SW480 (cell line): ENCODE measurements at places on chromosomes 2 and 18.
A peak's percentile ranks its signal among the peaks of the same experiment; 100 is the strongest.

DNA sequence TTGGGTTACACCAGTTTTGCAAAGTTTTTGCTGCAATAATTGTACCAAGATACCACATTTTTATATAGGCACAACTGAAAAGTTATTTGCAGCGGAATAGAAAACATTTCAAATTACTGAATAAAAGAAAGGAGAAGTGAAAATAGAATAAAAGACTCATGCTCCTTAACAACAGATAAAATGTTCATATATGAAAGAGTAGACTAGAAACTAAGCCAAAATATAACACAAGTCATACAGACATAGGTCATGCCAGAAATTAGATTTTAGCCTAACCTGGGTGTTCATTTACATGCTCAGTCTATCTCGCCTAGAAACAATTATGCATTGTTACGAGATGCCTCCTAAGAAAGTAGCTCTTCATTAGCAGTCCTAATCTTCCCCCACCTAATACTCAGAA is 16.4 kb upstream of the MAP3K20 start:
- no peak for DNase-seq

DNA sequence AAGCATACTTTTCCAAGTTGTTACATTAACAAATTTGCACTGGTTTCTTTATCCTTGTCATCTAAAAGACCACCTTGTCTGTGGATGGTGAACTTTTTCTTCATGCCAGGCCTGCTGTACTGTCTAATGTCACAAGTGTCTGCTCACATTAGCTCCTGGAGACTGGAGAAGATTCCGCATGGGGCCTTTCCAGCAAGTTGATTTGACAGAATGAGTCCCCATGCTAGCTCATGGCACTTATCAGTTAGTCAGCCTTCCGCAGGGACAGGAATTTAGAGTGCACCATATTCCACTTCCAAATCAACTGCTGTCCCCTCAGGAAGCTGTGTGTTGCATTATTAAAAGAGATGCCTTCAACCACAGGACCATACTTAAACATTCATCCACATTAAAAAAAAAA is 41.4 kb upstream of the LRPPRC start:
- no peak for DNase-seq

DNA sequence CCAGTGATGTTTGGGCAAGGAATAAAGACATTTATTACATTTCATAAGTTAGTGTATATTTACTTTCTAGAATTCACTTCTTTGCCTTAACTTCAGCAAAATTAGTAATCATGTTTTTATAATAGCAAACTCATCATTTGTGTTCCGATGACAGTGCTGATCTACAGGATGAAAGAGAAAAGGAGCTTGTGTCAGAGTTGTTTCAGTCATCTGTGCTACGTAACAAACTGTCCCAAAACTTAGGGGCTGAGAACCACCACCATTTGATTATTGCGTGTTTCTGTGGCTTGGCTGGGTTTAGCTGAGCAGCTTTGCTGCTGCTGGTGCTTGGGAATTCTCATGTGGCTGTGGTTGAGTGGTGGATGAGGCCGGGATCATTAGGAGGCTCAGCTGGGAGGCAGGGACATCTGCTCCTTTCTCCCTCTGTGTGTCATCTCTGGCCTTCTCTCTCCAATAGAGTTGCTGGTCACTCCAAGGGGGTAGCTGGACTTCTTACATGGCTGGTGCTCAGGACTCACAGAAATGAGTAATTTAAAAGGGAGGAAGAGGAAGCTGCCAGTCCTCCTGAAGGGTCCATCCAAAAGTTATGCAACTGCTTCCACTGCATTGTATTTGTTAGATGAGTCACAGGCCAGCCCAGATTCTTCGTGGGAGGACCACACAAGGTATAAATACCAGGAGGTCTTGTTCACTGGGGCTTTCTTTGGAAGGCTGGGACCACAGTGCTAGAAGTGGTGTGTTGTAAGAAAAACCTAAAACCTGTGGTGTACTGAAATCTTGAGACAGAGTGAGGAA is 43.4 kb upstream of the HAAO start:
- peak; percentile 81 for DNase-seq

DNA sequence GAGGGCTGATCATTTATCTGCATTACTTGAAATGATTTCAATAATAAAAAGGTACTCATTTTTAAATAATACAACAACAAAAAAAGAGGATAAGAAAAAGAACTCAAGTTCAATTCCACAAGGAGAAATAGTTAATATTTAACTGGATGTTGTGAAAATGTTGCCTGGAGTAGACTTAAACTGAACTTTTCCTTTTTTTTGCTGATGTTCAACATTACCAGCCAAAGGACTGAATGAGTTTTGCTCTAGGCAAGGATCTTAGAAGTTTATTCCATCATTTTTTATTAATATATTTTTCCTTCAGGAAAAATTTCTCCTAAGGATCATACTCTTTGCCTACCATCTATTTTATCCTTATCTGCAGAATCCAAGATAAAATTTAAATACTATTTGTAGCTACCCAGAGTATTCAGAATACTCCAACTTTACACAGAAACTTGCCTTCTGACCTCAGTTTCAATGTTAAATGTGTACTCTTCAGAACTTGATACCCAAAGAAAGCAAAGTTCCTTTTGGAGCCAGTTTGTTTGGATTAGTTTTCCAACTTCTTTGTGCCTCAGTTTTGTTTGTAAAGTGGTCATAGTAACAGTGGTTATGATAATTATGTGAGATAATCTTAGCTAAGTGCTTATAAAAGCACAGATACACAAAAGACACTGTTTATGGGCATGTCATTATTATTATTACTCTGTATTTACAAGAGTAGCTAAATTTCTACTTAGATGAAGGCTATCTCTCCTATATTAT is 12.8 kb downstream of the CKAP2L start:
- DNase-seq = no peak

GRCh38 chr18:52481116-52481515 is 141.1 kb downstream of the DCC start:
- no peak for DNase-seq

DNA sequence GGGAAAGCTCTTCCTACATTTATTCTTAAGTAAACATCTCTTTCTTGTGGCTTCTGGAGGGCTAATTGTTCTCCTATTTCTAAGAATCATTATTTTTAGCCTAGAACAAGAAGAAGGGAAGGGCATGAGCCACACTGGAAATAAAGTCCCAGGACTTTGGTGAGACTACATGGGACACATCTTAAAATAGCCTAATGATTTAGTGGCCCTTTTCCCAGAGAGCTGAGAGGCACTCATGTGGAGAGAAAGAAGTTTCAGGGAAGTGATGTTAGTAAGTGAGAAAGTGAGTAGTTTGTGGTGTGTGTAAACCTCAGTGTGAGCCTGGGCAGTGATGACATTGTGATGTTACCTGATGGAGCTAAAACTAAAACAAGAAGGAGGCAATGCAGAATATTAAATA is 14.6 kb downstream of the ITGA4 start:
- peak; percentile 27 for DNase-seq

- no peak for DNase-seq
Observed at GRCh38 chr2:15890124-15890754, 50.1 kb upstream of the MYCN start.

GRCh38 chr18:79635427-79635726 is 44.2 kb upstream of the CTDP1 start:
- no peak for DNase-seq

GRCh38 chr2:5433855-5434254 is 258.3 kb upstream of the SOX11 start:
- no peak for DNase-seq

- DNase-seq = no peak
Observed at GRCh38 chr2:224023188-224023587, 15.9 kb downstream of the SERPINE2 start.

DNA sequence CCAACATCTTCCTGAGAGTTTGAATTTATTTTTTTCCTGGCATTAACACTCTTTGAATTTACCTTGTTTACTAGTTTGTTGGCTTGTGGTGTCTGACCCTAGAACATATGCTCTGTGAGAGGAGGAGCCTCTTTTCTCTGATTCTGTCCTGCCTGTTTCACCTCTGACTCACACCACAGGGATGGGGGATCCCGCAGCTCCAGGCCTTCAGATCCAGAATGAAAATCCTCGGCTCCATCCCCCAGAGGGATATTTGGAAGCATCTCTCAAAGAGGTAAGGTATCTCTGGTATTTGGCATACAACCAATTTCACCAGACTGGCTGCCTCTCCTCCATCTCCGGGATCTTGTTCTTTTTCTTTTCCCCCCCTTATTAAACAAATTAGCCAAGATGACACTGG is 104.7 kb downstream of the GPR39 start:
- DNase-seq = no peak

GRCh38 chr2:224122542-224122941 is 83.5 kb upstream of the SERPINE2 start:
- no peak for DNase-seq

GRCh38 chr2:34201099-34201498 is 602.0 kb upstream of the FAM98A start:
- DNase-seq = no peak

DNA sequence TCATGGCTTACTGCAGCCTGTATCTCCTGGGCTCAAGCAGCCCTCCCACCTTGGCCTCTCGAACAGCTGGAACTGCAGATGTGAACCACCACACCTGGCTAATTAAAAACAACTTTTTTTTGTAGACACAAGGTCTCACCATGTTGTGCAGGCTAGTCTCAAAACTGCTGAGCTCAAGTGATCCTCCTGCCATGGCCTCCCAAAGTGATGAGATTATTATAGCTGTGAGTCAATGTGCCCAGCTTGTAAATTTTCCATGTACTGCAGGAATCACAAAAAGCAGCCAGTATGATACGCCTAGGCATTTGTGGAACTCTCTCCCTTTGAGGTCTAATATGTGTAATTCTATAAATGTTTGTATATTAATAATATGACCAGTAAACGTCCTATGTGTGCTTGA is 59.9 kb downstream of the MSH6 start:
- no peak for DNase-seq

DNA sequence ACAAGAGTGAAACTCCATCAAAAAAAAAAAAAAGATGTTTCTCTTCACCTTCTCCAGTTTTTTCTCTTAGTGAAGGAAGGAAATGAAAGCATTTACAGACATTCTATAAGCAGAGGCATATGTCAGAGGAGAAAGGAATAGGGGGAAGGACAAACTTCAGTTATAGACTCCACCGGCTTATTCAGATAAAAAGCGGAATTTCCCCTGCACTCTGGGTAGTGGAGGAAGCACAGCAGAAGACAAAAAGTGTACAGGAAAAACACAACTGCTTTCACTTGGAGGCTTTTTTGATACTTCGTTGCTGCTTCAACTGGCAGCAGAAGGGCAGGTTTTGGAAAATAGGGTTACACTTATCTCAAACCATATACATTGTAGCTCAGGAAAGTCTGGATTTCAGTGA is 3.2 kb upstream of the MGAT4A start:
- DNase-seq = no peak

- no peak for DNase-seq
Observed at GRCh38 chr2:42021464-42021863, 26.4 kb upstream of the PKDCC start.

DNA sequence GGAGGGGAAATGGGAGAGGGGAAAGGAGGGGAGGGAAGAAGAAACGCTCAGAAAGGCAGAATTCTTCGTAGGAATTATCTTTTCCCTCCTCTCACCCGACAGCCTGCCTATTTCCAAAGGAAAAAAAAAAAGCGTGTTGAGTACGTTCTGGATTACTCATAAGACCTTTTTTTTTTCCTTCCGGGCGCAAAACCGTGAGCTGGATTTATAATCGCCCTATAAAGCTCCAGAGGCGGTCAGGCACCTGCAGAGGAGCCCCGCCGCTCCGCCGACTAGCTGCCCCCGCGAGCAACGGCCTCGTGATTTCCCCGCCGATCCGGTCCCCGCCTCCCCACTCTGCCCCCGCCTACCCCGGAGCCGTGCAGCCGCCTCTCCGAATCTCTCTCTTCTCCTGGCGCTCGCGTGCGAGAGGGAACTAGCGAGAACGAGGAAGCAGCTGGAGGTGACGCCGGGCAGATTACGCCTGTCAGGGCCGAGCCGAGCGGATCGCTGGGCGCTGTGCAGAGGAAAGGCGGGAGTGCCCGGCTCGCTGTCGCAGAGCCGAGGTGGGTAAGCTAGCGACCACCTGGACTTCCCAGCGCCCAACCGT is at the start of gene GAD1:
TSS of gene GAD1 (plus strand) at position 384 of the 589 bp plus-strand sequence. CDS start 1,705 bp downstream, outside the sequence.
- peak; percentile 93 for DNase-seq

- DNase-seq = no peak
Observed at GRCh38 chr2:223972656-223973102, 15.4 kb downstream of the MRPL44 start.

- DNase-seq = peak; percentile 97
Observed at GRCh38 chr2:240579771-240580614, 6.5 kb upstream of the CAPN10 start.

DNA sequence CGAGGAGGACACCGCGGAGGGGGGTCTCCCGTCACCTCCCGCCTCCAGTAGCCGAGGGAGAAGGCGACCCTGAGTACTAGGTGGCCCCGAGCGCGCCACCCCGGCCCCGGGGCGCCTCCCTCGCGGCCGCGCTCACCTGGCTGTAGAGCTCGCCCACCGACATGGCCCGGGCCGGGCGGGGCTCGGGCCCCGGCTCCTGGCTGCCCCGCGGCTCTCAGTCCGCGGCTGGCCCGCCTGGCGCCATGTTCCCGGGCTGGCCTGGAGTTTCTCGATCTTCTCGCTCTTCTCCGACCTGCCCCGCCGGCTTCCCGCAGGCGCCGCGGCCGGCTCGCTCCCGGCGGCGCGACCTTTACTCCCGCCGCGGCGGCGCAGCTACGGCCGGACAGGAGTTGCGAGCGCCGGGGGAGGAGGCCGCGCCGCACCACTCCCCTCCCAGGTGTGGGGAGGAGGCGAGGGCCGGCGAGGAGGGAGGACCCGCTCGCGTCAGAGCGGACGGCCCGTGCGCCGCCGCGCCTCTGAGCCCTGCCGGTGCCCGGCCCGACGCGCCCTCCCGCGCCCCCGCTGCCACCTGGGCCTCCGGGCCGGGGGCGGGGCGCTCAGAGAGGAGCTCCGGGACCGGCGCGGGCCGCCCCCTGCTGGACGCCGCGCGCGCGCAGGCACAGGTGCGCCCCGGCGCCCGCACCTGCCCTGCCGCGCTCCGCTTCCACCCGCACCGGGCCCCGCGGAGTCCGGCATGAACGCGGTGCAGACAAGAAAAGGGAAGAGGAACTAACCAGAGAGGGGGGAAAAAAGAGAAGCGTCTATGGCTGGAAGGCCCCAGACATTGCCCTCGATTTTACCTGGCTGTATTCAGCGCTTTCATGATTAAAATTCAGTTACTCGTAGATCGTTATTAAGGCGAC is at the start of gene MYO5B:
TSS of gene MYO5B (minus strand) at position 517 of the 902 bp plus-strand sequence. CDS start at position 163, 354 bp downstream.
- DNase-seq = peak; percentile 66

DNA sequence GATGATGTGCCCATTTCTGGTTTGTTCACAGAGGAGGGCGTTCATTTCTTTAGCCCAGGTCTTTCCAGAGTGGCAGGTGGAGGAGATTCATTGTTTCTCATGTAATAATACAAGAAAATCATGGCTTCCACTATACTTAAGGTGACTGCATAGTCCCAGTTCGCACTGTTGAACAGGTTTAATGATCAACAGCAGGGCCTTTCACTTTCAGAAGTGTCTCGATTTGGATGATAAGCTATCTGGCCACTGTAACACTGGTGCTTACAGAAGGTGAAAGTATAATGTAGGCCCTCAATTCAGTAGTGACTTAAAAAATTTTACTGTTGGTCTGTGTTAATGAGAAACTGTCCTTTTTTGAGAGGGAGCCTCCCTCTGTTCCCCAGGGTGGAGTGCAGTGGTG is 1.4 kb downstream of the RMC1 start:
- no peak for DNase-seq

GRCh38 chr2:45505138-45505537 is 105.9 kb downstream of the SRBD1 start:
- no peak for DNase-seq

GRCh38 chr2:25085761-25086560 is 44.1 kb downstream of the EFR3B start:
- DNase-seq = no peak
